Liver (tissue), 10 donors: ENCODE measurements at places on chromosomes 5 and 9. TPM values are rescaled to one million over a fixed set of nuclear protein-coding genes. Genes with fewer than 3 reads are reported as not detected.

The STPG3 gene
- not detected for polyA plus RNA-seq

The SPINK5 gene
- polyA plus RNA-seq, result not detected

The DBH gene
- polyA plus RNA-seq, result 2.7 TPM

The AHRR gene
- 0.15 TPM for polyA plus RNA-seq

The LHX2 gene
- 2.2 TPM for polyA plus RNA-seq

The CYSRT1 gene
- 0.15 TPM for polyA plus RNA-seq

DNA sequence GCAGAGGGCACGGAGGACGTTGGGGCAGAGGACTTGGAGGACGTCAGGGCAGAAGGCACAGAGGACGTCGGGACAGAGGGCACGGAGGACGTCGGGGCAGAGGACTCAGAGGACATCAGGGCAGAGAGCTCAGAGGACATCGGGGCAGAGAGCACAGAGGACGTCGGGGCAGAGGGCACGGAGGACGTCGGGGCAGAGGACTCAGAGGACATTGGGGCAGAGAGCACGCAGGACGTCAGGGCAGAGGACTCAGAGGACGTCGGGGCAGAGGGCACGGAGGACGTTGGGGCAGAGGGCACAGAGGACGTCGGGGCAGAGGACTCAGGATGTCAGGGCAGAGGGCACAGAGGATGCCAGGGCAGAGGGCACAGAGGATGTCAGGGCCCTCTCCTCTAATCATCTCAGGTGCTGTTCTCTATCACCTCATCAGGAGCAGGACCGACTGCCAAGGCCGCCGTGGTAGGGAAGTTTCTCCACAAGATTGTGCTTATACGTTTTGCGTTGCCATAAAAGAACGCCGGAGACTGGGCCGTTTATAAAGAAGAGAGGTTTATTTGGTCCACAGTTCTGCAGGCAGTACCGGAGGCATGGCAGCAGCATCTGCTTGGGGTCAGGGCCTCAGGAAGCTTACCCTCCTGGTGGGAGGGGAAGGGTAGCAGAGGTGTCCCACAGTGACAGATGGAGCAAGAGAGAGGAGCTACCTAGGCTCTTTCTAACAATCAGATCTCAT is 29.4 kb upstream of the ADAMTS2 start:
- no peak for DNase-seq

DNA sequence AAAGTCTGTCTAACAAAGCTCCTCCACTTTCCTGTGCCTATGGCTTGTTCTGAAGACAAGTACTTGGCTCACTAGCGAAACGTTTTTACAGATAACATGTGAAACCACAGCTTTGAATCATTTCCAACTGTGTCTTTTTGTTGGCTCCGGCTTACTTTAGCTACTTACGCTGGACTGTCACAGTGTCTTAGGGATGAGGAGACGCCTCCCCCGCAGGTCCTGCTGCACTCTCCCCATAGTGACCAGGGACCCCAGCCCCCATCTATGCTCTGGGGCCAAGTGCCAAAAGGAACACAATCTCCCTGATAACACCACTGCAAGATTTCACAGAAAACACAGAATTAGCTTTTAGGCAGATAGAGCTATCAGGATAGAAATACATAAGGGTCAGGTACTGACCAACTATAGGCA is 219.1 kb downstream of the ADAMTS6 start:
- DNase-seq, result no peak

- DNase-seq, result no peak
Measured at GRCh38 chr9:21993893-21994555, at the start of gene CDKN2A. CDKN2A (minus strand) TSS chr9:21994392.

GRCh38 chr9:75104607-75105006 is 16.3 kb downstream of the OSTF1 start:
- DNase-seq, result no peak

DNA sequence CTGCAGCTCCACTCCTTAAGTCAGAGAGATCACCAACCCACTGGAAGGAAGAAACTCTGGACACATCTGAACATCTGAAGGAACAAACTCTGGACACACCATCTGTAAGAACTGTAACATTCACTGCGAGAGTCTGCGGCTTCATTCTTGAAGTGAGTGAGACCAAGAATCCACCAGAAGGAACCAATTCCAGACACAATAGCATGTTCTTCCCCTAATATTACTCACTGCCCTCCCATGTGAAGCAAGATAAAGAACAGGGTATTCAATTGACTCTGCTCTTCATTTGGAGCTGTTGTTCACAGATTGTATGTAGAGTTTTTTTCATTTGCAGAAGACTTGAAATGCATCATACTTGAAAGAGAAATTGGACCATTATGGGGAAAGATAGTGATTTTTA is 10.8 kb downstream of the SAXO1 start:
- DNase-seq, result no peak

DNA sequence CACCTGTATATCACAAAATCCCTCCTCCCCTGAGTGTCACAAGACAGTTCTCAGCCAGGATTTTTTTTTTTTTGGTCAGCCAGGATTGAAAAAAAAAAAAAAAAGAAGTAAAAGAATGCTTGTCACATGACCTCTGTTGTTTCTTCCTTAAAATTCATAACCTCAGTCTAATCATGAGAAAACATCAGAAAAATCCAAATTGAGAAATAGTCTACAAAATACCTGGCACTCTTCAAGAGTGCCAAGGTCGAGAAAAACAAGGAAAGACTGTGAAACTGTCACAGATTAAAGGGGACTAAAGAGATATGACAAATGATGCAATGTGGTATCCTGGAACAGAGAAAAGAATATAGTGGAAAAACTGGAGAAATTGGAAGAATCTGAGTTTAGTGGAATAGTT is 58.5 kb upstream of the SUB1 start:
- no peak for DNase-seq

DNA sequence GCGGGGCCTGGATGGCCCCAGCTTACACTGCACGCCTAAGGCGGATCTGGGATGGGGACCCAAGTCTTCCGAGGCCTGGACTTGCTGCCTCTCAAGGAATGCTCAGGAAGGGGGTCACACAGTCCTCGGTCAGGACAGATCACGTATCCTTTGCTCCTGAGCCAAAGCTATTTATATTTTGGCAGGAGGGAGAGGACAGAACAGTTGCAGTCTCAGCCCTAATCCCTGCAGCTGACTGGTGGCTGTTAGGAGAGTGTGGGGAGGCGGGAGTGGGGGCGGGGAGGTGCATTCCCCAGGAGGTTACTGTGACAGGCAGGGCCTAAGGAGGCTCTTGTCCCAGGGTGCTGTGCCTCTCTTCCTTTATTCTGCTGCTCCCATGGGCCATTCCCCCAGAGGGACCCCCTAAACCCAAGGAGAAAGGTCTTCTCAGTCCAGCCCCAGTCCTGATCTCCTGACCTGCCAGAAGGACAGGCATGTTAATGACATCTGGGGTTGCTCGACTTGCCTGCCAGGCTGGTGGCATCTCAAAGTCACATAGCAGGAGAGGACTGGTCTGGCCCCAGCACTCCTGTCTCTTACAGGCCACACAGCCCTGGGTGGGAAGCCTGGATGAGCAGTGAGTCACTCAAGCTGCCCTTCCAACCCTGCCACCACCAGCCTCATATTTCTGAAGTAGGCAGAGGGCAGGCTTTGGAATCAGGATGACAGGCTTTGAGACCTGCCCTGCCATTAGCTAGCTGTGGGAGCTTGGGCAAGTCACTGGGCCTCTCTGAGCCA is 51.9 kb downstream of the COL27A1 start:
- no peak for DNase-seq

GRCh38 chr9:93081931-93082330 is 14.1 kb upstream of the CARD19 start:
- no peak for DNase-seq

GRCh38 chr9:76082057-76082456 is 191.6 kb downstream of the PCSK5 start:
- DNase-seq, result no peak

DNA sequence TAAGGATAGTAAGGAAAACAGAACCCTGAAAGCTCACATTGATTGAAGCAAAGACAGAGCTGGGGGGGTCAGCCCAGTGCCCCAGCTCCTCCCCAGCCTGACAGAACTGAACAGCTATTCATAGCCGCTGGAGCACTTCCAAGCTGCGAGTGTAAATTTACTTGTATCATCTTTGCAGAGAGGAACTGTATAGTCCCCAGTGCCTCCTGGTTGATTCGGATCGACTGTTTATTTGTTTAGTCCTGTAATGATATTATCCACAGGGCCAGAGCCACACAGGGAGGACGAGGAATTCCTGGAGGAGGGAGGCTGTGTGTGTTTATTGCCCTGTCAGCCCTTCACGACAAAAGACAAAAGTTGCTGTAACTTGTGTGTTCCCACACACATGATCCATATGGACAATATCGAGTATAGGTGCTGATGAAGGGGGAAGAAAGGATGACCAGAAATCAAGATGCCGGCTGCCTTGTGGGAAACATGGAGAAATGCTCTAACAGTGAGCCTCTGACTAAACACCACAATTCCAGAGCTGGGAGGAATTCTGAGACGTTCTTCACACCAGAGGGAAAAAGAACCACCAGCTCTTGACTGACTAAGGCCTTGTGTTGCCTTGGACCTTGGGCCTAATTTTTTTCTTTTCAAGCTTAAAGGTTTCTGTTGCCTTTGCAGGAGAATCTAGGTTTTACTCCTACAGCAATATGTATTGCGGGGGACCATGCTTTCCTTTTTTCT is 31.1 kb downstream of the FOXD1 start:
- DNase-seq, result no peak

DNA sequence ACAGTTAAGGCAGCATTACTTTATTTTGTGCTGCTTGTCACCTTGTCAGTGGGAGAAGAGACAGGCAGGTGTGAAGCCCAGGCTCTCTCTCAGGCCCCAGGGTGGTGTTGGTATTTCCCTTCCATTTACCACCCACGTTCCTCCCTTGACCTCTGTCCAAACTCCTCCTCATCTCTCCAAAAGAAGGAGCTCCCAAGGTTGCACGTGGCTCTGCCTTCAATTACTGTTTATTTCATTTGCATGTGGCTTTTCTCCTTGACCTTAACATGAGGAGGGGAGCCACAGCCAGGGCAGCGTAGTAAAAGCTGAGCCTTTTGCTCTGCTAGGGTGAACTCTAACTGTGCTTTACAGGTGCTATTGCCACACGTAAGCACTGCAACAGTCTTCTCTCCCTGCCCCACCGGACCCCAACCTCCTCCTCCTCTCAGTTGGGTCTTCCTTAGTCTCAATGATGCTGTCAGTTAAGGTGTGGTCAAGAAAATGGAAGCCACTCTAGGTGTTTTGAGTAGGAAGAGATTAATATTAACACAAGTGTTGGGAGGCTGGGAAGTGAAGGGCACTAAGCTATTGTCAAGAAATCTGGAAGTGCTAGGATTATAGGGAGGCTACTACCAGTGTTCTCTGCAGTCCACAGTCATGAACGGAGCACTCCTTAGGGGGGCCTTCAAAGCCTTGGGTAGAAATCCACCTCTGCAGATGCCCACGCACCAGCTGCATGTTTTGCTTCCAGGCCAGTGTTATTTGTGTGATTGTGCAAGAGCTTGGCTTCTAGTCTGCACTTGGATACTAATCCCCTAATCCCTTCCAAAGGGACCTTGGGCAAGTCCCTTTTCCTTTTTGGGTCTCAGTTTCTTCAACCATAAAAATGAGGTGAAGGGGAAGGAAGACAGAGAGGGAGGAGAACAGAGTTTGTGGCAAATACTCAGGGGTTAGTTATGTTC is 3.9 kb upstream of the ALDH1B1 start:
- no peak for DNase-seq

GRCh38 chr5:17180864-17181723 is 36.3 kb upstream of the BASP1 start:
- DNase-seq, result no peak

- no peak for DNase-seq
Measured at GRCh38 chr5:143957455-143957854, 145.5 kb downstream of the HMHB1 start.

DNA sequence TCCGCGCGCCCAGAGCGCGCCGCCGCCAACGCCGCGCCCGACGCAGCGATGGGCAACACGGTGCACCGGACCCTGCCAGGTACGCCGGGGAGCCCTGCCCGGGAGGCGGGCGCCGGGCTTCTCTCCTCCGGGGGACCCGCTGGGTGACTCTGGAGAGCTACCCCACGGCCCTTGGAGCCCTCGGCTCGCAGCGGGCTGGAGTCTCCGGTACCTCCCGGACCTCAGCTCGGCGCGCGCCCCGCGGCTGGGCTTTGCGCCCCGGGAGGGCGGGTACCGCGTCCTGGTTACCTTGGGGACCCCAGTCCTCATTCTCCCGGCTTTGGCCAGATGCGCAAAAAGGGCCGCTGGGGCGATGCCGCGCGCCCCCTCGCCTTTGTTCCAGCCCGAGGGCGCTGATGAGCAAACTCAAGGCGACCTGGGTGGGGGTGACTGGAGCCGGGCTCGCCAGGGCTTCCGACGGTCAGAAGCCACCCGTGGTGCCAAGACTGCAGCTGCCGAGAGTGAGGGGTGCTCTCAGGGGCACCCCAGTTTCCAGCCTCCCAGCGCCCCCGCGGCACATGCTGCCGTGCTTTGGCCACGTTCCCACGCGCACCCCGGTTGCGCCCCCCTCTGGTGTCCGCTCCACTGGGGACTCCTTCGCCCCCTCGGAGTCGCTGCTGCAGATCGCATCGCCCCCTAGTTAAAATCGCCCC is 442 bp downstream of the NEURL1B start:
- DNase-seq, result no peak

GRCh38 chr5:160702934-160703333 is 149.1 kb downstream of the ATP10B start:
- no peak for DNase-seq

DNA sequence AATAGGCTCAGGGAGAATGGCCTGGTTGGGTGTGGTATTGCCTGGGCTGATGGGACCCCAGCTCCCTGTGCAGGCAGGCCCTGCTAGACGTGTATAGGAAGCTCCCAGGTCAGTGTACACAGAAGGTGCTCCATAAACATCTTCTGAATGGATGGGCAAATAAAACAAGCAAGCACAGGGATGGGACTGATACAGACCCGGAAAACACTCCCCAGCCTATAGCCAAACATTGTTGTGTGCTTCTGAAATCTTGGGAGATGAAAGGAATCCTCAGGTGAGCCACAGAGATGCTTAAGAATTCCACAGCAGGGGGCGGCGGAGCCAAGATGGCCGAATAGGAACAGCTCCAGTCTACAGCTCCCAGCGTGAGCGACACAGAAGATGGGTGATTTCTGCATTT is 151.8 kb downstream of the ENTREP1 start:
- DNase-seq, result no peak

DNA sequence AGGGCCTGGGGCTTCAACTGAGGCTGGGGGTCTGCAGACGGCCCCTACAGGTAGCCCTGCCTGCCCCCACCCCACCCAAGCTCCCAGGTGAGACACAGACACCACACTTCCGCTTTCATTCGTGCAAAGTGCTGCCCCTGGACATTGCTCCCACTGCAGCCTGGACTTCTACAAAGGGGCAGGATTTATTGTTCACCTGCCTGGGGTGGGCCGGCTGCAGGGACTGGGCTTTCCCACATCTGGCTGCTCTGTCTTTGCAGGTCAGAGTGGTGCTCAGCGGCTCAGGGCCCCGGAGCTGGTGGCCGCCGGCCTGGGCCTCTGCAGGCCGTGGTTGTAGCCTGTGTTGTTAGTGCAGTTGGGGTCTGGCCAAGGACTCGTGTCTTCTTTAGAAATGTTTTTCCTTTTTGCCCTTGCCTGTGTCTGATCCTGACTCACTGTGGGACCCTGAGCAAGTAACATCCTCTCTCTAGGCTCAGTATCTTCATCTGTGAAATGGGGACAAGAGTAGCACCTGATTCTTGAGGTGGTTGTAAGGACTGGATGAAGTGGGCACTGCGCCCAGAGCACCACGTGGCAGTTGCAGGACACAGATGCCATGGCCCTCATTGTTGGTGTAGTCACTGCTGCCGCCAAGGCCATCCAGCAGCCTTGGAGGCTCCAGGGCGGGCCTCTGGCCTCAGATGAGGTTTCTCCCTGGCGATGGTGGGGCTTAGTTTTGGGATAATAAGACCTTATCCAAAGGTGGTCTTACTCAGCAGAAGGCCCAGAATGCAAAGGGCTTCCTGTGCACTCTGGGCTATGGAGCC is 143.9 kb downstream of the CACNA1B start:
- DNase-seq, result no peak
